ENCODE measurements at places on chromosomes 1 and 21. TPM values are rescaled to one million over a fixed set of nuclear protein-coding genes. Genes with fewer than 3 reads are reported as not detected.

AQP10 gene
- total RNA-seq: not detected

FRRS1 gene
- 12.0 TPM for total RNA-seq

VWA1 gene
- total RNA-seq: 25.1 TPM

RHBDL2 gene
- 5.4 TPM for total RNA-seq
